ENCODE measurements at places on chromosomes 7 and 10.

DNA sequence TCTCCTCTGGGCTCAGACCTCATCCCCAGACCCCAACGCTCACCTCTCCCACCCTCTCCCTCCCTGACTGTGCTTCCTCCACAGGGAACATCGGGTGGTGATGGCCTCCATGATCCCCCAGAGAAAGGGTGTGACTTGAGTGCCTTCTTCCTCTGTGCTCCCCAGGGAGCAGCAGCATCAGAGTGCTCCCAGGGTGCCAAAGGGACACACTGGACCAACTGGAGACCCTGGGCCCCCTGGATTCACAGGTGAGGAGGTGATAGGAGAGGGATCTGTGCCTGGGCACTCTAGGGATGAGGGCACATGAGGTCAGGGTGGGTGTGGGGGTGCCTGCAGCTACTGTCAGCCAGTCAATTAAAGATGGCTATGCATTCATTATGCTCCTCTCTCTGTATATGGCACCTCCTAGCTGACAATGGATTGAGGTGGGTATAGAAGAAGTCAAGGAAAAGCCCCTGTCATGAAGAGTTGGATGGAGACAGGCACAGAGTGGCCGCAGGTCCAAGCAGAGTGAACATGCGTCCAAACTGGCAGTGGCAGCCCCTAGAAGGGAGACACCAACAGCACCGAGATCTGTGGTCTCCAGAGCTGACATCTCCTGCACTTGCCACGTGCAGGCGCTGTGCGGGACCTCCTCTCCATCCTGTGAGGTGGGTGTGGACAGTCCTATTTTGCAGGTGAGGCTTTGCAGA lies 15.5 kb upstream of the VOPP1 start:
- no peak for DNase-seq

DNA sequence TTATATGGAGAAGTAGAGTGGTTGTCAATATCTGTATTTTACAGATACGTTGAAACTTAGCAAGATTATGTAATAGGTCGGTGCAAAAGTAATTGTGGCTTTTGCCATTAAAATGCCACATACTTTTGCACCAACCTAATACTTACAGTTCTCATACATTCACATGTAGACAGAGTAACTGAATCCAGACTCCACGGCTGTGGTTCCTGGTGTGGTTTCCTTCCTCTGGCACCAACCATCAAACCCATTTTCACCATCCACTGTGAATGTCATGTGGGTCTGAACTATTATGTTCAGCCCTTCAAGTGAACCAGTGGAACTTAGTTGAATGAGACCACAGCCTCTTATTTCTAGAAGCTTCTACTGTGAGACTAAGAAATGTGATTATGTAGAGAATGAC lies 31.5 kb upstream of the SLIT1 start:
- no peak for DNase-seq

DNA sequence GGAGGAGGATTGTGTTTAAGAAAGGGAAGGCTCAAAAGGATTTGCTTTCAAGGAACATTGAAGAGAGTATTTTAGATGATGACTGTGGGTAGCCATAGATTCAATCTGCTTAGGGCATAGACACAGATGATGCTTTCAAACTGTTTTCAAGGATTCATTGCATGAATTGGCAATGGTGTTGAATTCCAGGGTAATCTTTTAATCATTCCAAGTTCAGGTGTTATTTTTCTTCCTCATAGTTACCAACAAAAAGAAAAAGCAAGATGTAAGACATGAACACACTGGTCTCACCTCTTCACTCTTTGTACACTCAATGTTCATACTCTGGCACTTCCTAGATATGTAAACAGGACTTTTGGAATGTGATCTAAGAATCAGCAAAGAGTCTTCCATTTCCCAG lies 167.0 kb upstream of the RHOBTB1 start:
- no peak for DNase-seq

DNA sequence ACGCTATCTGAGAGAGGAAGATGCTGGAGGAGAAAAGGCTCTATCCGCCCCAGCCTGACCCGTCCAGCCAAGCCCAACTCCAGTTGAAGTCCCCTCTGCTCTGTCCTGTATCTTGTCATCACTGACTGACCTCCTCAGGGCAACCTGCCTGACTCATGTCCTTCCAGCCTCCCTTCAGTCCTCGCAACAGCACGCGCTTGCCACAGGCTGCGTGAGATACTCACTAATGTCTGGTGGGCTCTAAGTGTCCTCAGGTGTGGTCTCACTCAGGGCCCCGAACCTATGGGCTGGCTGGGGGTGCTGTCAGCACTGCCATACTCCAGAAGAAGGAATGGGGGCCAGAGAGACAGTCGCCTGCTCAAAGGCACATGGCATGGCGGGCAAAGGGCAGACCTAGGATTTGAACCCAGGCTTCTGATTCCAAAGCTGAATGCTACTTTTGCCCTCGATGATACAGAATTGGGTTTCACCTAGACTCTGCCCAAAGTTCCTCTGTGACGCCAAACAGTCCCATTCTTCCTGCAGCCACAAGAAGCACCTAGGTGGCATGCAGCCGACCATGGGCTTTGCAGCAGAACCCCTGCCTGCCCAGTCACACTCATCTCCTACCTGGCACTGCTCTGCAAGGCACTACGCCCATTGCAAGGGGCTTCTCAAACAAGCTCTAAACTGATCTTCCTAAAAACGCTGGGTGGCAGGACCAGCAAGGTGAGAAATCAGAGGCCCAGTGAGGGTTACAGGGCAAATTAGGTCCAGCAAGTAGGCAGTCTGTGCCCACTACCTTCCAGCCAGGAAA lies 8.5 kb downstream of the FAM53B start:
- no peak for DNase-seq

Data from CD4-positive, alpha-beta T cell treated with Interferon gamma for 1 hour (primary cell).